Aorta (tissue), 5 donors: ENCODE measurements at places on chromosomes 6 and 20. TPM values are rescaled to one million over a fixed set of nuclear protein-coding genes. Genes with fewer than 3 reads are reported as not detected.

The IPCEF1 gene
- total RNA-seq, result 3.7 TPM

DNA sequence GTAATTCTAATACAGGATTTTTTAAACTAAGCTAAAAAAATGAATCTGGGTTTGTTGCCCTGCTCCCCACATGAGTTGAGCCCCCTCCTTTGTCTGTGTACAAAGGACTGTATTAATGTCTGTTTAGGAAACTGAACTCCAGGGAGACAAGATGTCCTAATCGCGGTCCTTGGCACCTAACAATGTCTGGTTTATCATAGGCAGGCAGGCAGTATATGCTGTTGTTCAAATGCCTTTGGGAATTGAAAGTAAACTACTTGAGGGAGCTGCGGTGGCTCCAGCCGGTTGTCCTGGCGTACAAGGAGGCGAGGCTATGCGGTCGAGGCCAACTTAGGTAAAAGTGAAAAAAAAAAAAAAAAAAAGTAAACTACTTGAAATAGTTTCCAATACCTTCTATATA is 98.5 kb downstream of the TULP4 start:
- DNase-seq, result no peak

GRCh38 chr6:162871966-162872365 is 144.2 kb downstream of the PACRG start:
- DNase-seq, result no peak

- DNase-seq, result no peak
These were observed 243.3 kb downstream of the EPHA7 start for GRCh38 chr6:93176070-93176469.

DNA sequence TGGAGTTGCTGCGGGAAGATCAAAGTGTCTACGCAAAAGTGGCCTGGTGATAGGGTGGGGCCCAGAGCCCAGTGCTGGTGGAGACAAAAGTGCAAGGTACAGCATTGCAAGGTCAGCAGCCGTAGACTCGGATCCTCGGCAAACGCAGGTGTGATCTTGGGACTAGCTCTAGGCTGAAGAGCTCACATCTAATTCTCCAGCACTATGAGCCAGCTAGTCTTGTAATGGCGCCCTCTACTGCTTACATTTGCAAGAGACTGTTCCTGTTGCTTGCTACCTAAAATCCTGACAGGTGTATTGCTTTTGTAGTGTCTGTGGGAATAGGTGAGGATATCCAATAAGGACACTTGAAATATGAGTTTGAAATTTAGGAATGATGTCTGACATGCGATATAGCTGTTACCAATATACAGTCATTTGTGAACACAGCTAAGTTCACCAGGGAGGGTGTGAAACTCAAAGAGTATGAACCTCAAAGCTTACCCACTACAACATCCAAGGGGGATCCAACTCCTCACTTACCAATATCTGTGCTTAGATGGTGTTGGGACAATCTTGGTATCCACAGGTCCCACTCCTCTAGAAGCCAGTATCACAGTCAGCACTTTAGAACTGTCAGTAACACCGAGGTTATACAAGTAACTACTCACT is 58.4 kb downstream of the PDE7B start:
- DNase-seq, result no peak

- DNase-seq, result no peak
These were observed 58.6 kb downstream of the LIN28B start for GRCh38 chr6:105015482-105015881.

DNA sequence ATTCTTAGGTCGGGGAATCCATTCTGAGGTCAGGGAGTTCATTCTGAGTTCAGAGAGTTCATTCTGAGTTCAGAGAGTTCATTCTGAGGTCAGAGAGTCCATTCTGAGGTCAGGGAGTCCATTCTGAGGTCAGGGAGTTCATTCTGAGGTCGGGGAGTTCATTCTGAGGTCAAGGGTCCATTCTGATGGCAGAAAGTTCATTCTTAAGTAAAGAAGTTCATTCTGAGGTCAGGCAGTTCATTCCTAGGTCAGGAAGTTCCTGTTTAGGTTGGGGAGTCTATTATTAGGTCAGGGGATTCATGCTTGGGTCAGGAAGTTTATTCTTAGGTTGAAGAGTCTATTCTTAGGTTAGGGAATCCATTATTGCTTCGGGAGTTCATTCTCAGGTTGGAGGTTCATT is 16.5 kb upstream of the NXT1 start:
- DNase-seq, result no peak

GRCh38 chr6:105302617-105303128 is 100.2 kb downstream of the PREP start:
- DNase-seq, result no peak

DNA sequence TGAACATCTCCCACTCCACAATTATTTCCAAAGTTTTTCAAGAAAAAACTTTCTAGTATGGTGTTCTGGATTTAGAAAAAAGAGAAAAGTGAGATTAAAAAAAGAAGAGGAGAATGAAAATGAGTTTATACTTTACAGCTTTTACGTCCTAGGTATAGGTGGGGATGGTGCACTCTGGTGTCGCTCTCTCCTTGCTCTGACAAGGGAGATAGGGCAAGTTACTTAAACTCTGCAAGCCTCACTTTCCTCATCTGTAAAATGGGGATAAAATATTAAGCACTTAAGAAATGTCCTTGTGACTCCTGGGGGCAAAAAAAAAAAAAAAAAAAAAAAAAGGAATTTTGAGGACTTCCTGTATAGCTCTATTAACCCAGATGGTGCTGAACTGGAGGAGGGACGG is 4.5 kb upstream of the MAS1 start:
- no peak for DNase-seq

DNA sequence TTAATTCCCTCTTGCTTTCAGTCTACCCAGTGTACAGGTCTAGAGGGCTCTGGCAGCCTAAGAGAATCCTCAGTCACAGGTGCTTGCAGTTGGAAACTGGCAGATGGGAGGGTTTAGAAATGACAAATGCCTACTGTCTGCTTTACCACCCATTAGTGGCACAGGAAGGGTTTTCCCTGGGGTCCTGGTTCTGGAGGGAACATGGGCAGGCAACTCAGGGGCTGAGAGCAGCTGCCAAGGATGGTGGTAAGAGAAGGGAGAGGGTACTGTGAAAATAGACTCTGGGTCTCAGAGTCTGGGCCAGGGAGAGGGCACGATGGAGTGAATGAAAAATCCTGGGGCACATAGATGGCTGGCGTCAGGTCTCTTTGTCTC is 103.5 kb downstream of the TCP11 start:
- no peak for DNase-seq

DNA sequence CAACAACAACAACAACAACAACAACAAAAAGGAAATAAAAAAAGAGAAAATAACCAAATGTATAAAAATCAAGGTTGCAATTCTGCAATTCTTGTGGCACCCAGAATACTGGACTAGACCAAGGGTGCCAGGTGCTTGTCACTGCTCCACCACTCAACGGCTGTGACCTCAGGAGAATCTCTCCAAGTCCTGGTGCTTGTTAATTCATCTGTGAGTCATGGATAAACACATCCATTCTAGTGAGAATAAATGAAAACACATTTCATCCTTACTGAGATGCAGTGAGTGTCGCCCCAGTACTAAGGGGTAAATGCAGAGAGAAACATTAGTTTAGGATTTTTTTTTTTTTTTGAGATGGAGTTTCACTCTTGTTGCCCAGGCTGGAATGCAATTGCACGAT is 32.0 kb downstream of the HLA-C start:
- DNase-seq, result no peak

DNA sequence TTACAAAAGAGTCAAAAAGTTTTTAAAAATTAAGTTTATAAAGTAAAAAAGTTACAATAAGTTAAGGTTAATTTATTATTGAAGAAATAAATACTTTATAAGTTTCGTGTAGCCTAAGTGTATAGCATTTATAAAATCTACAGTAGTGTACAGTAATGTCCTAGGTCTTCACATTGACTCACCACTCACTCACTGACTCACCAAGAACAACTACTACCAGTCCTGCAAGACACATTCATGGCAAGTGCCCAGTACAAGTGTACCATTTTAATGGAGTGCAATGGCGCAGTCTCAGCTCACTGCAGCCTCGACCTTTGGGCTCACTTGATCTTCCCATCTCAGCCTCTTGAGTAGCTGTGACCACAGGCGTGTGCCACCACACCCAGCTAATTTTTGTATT is 128.2 kb downstream of the GPX5 start:
- DNase-seq, result no peak

DNA sequence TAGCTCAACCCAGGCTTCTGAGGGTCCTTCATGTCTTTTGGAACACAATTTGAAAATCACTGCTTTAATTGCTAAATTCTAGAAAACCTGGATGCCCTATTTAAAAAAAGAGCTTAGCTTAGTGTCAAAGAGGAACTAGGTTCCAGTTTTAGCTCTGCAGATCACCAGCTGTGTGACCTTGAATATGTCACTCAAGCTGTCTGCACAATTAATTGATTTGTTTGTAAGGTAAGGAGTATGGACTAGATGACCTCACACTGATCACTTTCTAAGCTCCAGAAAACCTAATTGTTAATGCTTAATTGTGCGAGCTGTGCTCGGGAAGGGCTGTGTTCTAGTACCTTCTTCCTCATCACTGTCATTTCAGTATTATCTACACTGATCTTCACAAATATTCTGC is 26.2 kb downstream of the UTRN start:
- no peak for DNase-seq
